ENCODE measurements at places on chromosomes 16 and 17.

DNA sequence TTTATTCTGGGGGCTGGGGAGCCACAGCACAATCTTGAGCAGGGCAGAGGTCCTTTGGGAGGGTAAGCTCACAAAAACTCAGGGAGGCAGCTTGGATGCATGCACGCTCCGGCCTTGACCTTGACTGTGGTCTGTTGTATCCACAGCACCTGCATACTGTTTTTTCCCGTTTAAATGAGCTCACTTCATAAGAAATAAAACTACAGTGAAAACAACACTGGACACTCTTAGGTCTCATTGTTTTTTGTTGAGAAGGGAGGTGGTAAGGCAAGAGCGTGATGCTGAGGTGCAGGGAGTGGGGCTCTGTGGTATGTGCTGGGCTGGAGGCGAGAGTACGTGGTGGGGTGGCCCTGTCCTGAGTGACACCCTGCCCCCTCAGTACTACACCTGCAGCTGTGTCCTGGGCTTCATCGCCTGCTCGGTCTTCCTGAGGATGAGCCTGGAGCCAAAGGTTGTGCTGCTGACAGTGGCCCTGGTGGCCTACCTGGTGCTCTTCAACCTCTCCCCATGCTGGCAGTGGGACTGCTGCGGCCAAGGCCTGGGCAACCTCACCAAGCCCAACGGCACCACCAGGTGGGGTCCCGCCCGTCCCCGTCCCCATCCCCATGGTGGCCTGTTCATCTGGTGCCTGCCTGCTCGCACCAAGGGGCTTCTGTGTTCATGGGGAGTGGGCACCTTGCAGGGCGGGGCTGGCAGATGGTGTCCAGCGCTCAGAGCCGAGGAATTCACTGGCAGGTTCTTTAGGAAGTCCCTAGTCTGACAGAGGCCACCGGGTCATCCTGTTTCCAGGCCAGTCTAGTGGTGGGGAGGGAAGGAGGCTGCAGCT, 44.2 kb downstream of the ADCY7 start:
- DNase-seq = no peak

DNA sequence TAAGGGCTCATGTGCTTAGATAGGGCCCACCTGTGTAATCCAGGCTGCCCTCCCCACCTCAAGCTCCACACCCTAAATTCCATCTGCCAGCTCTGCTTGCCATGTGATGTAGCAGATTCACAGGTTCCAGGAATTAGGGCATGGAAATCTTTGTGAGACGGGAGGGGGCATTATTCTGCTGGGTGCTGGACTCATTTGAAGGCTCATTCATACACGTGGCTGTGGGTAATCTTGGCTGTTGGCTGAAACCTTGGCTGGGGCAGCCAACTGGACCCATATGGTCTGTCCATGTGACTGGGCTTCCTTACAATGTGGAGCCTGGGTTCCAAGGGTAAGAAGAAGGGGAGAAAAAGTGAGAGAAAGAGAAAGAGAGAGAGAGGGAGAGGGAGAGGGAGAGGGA, 115.1 kb downstream of the CYLD start:
- no peak for DNase-seq

GRCh38 chr16:55471448-55472097, 7.4 kb upstream of the MMP2 start:
- DNase-seq = no peak

GRCh38 chr16:58458606-58459343, 41.2 kb upstream of the NDRG4 start:
- no peak for DNase-seq

DNA sequence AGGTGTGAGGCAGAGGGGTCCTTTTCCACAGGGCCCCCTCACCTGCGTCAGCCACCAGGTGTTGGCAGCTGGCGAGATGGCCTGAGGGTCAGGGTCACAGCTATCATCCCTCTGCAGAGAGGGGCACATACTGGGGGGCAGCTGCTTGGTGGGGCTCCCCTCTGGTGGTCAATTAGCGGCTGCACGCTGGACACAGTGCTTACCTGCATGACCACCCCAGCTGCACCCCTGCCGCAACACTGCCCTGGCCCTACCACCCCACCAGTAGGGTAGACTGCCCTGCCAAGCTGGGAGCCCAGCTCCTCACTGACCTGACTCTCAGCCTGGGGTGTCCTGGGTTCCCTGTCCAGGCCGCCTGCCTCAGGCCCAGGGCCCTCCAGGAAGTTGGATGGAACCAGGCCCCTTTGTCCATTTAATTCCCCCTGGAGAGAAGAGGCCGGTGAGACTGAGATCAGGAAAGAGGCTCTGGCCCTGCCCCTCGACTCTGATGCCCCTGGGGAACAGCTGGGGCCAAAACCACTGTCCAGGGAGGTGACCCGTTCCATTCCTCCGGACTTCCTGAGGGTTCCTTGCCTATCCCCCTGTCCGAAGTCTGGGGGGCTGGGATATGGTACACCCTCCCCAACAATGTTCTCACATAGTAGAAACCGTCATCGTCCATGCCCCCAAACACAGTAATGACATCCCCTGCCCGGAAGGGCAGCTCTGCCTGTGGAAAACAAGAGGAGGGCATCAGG, 23.7 kb downstream of the TSPOAP1 start:
- DNase-seq = no peak

- no peak for DNase-seq
These were observed 121.2 kb downstream of the SNX29 start for GRCh38 chr16:12097523-12098428.

Data from stimulated activated CD8-positive, alpha-beta memory T cell treated with anti-CD3 and anti-CD28 coated beads, Interleukin-2, amount 100 ng/mL, for 1 hour (primary cell).